ENCODE measurements at places on chromosomes 16 and 17.
A peak's percentile ranks its signal among the peaks of the same experiment; 100 is the strongest.

DNA sequence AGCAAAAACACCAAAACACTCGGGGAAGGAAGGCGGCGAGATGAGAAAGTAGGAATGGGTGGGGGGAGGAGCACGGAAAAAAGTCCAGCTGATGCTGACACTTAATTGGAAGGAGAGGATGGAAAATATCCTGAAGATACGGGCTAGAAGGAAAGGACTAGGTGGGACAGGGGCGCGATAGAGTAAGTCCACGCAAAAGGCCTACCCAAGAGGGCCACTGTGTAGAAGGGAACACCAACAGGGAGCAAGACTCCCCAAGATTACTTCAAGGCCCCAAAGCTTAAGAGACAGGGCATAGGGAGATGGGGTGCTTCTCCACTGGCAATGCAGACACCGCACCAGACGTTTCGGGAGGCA, 736 bp downstream of the APPBP2 start:
- no peak for DNase-seq

DNA sequence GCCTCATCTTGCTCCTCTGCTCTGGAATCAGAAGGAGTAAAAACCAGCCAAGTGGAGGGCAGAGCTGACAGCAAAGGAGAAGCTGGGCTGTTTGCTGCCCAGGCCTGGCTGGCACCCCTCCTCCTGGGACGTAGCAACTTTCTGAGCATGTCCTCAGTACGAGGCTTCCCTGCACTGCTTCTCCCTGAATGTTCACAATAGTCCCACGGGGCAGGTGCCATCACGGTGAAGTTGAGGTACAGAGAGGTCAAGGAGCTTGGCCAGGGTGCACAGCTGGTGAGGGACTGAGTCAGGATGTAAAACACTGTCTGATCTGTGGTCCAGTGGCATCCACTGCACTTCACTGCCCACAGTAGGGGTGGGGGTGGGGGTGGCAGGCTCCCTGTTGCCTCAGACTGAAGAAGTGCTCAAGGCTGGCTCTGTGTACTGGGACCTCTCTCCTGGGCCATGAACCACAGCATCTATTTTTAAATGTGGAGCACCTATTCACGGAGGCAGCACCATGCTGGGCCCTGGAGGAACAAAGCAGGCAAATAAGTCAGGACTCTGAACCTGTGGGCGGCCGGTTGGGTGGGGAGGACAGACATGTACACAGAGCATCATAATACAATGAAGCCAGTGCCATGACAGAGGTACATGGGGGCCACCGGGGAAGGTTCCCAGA, 369.5 kb downstream of the SEC14L1 start:
- DNase-seq = no peak

- no peak for DNase-seq
These were observed 1.9 kb upstream of the PDK2 start for GRCh38 chr17:50093246-50093645.

DNA sequence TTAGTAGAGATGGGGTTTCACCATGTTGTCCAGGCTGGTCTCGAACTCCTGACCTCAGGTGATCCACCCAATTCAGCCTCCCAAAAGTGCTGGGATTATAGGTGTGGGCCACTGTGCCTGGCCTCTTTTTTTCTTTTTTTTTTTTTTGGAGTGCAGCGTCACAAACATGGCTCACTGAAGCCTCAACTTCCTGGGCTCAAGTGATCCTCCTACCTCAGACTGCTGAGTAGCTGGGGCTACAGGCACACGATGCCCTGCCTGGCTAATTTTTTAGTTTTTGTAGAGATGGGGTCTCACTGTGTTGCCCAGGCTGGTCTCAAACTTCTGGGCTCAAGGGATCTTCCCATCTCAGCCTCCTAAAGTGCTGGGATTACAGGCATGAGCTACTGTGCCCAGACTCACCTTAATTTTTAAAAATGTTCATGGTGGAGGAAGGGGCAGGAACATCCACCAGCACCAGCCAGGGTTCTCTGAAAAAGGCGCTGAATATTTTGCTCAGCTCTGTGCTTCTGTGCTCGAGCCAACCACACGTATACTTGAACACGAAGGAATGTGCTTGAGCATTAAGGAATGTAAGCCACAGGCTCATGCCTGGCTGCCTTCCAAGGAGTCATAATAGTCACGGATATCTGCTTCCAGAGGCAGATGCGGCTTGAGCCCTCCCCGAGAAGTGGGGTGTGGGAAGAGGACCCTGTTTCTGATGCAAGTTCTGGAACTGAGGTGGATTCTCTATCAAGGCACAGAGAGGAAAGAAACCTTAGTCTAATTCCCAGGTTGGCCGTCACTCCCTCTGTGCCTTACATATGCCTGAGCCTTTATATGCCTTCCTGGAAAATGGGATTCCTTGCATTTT, 65.5 kb upstream of the CREBBP start:
- no peak for DNase-seq

DNA sequence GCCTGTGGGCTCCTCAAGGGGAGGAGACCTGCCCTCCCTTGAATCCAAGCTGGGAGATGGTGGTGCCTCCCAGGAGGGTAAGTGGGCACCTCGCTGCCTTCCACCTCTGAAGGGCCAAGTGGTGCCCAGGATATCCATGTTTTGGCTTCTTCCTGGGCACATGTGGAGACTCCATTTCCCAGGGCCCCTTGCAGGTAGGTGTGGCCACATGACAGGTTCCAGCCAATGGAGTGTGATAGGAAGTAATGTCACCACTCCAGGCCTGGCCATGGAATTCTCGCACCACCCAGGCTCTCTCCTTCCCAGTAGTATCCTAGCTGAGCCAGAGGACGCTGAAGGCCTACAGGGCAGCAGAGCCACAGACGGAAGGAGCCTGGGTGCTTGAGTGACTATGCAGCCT, 17.6 kb upstream of the PEMT start:
- DNase-seq = no peak

- DNase-seq = no peak
These were observed 2.4 kb upstream of the CISD3 start for GRCh38 chr17:38727736-38728135.

- DNase-seq = peak; percentile 42
These were observed 8.9 kb upstream of the TIMP2 start for GRCh38 chr17:78933959-78934568.

DNA sequence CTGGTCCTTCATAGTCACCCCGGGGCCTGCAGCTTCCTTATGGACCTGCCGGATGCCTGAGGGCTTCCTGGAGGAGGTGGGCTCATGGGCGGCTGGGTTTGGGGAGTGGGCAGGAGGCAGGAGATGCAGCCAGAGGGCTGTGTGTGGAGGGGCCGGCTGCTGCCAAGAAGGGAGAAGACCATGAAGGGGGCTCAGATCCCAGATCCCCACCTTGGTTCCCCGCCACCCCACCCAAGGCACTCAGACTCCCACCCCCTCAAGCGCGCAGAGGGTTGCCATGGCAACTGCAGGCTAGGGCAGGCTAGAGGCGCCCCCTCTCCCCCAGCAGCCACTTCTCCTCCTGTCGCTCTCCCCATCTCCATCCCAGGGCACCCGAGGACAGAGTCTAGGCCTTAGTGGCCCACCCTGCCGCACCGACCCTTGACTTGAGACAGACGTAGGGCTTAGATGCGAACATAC, 104.5 kb downstream of the CRLF3 start:
- DNase-seq = peak; percentile 6

DNA sequence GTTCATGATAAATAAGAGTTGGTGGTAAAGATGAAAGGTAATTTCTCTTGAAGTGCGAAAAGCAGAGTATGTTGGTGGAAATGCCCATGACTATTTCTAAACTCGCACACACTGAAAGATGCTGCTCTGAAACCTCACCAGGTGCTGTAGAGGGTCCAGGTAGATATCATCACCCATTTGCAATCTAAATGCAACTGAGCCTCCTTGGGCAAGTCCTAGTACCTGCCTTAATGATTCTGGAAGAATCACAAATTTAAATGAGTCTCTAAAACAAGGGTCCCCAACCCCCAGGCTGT, 5.9 kb upstream of the MMD start:
- no peak for DNase-seq

GRCh38 chr17:67138392-67138791, 94.0 kb downstream of the CACNG1 start:
- DNase-seq = no peak

GRCh38 chr16:13435873-13436474, 484.0 kb upstream of the ERCC4 start:
- DNase-seq = no peak

- no peak for DNase-seq
These were observed 111.7 kb downstream of the IRF8 start for GRCh38 chr16:86010680-86011141.

GRCh38 chr17:37339321-37339720, 36.5 kb upstream of the C17orf78 start:
- no peak for DNase-seq

DNA sequence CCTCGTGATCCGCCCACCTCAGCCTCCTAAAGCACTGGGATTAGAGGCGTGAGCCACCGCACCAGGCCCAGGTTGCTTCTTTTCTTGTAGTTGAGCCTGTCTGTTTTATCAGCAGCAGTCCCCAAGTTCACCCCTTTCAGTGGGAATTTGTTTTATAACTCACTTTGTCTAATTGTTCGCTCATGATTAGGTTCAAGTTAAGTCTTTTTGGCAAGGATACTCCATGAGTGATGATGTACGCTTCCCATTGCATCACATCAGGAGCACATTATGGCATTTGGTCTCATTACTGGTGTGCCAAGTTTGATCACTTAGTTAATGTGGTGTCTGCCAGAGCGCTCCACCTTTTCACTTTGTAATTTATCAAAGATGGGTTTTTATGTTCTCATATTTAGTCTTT, 14.4 kb upstream of the GJD3 start:
- no peak for DNase-seq

DNA sequence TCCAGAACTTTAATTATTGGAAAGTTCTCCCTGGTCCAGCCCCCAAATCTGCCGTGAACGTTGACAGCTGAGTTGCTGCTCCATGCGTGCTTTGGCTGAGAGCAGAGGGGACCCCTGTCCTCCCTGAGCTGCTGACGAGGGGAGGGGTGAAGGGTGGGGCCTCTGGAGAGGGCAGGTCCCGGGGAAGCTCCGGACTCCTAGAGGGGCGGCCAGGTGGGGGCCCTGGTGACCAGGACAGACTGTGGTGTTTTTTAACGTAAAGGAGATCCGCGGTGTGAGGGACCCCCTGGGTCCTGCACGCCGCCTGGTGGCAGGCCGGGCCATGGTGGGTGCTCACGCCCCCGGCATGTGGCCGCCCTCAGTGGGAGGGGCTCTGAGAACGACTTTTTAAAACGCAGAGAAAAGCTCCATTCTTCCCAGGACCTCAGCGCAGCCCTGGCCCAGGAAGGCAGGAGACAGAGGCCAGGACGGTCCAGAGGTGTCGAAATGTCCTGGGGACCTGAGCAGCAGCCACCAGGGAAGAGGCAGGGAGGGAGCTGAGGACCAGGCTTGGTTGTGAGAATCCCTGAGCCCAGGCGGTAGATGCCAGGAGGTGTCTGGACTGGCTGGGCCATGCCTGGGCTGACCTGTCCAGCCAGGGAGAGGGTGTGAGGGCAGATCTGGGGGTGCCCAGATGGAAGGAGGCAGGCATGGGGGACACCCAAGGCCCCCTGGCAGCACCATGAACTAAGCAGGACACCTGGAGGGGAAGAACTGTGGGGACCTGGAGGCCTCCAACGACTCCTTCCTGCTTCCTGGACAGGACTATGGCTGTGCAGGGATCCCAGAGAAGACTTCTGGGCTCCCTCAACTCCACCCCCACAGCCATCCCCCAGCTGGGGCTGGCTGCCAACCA, at the start of gene MC1R:
TSS of gene MC1R (plus strand) at position 410 of the 895 bp plus-strand sequence. CDS start at position 807, 397 bp downstream.
- peak; percentile 51 for DNase-seq

GRCh38 chr17:226108-227077, 44.9 kb upstream of the DOC2B start:
- DNase-seq = no peak

GRCh38 chr16:77584205-77584859, 138.0 kb upstream of the NUDT7 start:
- DNase-seq = peak; percentile 35

DNA sequence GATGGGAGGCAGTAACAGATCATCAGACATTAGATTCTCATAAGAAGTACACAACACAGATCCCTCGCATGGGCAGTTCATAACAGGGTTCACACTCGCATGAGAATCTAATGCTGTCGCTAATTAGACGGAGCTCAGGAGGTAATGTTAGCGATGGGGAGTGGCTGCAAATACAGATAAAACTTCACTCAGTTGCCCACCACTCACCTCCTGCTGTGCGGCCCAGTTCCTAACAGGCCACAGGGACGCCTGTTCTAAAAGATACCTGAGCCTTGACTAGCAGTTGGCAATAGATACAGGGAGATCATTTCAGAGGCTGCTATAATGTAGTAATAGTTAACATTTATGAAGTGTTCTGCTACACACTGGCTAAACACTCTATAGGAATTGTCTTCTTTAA, 4.9 kb downstream of the PTRH2 start:
- no peak for DNase-seq

DNA sequence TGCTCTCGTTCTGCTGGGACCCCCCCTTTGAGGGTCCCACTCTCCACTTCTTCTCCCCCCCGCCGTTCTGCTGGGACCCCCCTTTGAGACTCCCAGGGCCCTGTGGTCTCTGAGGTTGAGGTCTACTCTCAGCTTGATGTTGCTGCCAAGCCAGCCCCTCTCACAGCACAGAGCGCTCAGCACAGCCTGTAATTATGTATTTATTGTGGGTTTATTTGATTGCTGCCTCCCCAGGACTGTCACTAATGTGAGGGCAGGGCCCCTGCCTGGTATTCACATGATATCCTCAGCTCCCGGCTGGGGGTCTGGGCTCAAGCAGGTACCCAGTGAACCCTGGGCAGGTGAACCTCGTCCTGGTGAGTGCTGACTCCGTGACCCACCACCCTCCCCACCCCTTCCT, 35.4 kb downstream of the ACTG1 start:
- DNase-seq = no peak

GRCh38 chr17:2056206-2057174, 1.6 kb downstream of the HIC1 start:
- DNase-seq = peak; percentile 44

DNA sequence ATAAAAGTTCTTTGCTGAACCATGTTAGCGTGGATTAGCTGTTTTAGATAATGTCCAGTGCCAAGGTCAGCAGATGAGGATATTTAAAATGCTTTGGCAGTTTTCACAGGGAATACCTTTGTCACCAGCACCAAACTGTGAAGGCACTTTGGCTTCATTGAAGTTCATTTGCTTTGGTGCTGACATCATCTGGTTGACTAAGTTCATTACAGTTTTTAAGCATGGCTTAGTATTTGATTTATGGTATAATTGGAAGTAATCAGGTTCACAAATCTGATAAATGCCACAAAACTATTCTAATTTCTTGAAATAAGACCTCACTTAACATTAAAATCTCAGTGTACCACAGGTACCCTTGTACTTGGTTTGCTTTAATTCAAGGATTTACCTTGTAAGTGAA, 4.3 kb downstream of the GID4 start:
- DNase-seq = no peak

- no peak for DNase-seq
These were observed 178.4 kb upstream of the C17orf78 start for GRCh38 chr17:37197336-37197735.

DNA sequence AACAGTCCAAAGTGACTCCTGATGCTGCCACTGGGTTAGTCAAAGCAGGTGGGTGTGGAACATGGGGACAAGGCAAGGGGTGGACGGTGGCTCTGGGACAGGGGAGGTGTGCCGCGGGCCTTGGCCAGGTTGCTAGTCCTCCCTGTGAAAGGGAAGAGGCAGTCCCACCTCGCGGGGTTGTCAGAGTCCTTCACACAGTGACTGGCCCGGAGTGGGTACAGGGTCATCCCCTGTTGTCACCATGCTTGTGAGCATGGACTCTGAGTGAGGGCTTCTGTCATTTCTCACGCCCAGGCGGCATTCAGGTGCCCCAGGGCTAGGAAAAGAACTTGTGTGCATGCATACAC, 3.1 kb upstream of the ZNF469 start:
- no peak for DNase-seq

Measured in progenitor cell of endocrine pancreas (in vitro differentiated cells).